CD4-positive, alpha-beta T cell (primary cell): ENCODE measurements at places on chromosomes 12 and 14.

DNA sequence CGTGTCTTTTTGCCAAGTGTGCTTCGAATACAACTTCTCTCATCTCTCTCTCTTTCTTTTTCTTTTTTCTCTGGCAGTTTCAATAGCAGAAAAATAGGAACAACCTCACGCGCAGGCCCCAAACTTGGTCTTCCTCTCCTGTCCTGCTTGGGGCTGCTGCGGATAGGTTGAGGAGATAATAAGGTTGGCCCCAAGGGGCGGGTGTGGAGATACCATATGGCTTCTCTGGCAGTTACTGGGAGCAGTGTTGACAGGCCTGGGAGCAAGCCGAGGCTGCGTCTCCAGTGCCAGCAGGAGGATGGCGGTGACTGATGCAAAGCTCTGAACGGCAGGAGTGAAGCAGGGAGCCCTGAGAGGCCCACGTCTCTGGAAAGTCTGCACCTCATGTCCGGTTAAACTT, 89.5 kb upstream of the MANSC4 start:
- DNase-seq = no peak

GRCh38 chr12:49744363-49744885, 3.1 kb downstream of the TMBIM6 start:
- no peak for DNase-seq

GRCh38 chr14:75249958-75250336, 28.7 kb upstream of the FOS start:
- DNase-seq = no peak

DNA sequence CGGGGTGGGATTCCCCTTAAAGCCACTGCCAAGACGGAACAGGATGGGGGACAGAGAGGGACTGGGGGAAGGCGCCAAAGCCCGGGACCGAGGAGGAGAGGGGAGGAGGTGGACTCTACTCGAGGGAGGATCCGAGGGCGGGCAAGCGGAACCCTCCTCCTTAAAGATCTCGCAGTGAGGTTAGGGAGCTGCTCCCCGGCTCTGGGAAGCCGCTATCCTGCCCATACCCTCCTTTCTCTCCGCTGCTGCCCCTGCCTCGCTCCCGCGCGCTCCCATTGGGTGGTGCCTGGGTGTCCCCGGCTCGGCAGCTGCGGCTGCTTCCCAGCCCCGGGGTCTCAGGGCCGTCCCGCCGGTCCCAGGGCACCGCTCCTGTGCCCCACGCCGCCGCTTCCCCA, 16.4 kb downstream of the KRT18 start:
- DNase-seq = no peak

DNA sequence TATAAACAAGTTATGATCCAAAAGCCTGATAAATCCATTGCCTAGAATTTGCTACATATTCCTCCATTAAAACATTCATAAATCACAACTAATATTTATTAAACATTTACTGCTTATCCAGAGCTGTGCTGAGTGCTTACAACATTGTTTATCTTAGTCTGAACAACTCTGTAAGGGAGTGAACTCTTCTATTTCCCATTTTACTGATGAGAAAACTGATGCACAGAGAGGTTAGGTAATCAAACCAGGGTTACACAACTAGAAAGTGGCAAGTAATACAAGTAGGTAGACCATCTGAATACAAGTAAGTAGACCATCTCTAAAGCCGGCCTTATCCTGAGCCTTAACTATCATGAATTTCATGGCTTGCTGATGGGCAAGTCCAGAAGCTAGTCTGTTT, 39.5 kb downstream of the WASHC3 start:
- no peak for DNase-seq

DNA sequence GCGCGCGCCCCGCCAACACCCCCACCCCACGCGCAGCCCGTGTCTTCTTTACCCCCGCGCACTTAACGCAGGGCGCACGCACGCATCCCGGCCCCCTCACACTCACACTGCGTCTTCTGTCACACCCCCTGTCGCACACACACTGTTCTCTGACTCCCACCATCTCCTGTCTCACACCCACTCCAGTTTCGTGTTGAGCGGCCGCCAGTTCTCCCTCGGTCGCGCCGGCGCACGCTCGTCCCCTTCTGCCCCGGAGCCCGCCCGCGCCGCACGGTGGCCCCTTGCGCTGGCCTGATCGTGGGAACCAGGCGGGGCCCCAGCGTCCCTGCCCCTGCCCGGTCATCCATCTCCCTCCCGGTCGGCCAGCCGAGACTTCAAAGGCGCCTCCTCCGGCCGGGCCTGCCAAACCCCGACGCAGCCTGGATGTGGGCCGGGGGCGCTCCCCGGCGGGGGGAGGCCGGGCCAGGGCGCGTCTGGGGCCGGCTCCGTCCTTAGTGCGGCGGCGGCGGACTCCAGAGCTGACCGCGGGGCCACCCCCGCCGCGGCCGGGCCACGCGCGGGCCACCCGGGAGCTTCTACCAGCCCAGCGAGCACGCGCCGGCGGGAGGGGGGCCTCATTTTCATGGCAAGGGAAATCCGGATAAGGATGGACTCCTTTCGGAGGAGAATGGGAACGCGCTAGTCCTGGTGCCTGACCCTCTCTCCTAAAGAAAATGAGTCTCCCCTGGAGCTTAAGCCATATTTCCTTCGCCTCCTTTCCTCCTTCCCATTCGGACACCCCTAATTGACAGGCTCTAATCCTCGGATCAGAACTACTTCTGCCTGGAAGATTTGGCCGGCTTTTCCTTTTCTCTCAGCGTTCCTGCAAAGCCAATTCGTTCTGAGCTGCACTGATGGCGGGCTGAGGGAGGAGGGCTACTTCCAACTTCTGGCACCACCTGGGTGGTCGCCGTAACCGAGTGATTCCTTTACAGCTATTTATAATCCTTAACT, 82.0 kb upstream of the HMGA2 start:
- peak; percentile 1 for DNase-seq
